ENCODE measurements at places on chromosomes 7 and 10.
A peak's percentile ranks its signal among the peaks of the same experiment; 100 is the strongest.

DNA sequence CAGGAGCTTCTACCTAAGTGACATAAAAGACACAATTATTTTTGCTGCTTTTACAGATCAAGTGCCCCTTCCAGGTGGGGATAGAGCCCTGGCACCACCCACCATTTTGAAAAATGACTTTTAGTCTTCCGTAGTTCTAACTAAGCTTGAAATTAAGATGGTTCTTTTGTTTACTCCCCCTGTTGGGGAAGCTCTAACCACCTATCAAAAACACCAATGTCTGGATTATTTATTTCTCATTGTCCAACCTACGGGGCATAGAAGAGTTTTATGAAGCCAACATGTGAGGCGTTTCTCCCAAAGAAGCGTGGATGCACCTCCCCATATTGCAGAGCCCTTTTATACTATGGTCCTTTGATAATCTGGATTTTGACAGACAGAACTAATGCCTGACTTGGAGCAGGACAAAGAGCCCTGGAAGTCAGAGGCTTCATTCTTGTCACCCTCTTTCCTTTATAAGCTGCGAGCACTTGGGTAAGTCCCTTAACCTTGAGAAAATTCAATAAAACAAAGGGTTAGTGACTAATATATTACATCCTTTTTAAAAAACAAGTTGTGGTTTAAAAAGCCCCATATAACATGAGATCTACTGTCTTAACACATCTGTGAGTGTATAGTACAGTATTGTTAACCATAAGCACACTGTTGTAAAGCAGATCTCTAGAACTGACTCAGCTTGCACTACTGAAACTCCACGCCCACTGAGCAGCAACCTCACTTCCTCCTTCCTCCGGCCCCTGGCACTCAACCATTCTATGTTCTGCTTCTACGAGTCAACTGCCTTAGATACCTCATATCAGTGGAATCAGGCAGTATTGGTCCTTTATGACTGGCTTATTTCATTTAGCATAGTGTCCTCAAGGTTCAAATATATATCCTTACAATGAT is 67.5 kb downstream of the ATXN7L1 start:
- DNase-seq, result peak; percentile 72

DNA sequence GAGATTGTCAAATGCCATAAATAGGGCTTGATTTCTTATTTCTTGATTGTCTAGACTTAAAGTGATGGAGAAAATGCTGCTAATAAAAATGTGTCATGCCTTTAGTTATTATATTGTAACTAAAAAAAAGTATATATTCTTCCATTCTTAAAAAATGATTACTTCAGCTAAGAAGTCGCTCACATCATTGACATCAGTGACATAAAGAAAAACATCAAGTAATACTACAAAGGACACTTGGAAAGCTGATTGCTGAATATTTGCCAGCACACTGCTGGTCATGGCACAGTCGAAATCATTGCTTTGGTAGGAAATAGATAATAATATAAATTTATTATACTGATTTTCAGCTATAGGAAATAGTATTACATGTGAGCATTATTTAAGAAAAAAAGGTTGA is 62.6 kb downstream of the LOXL4 start:
- DNase-seq, result no peak

- no peak for DNase-seq
Measured at GRCh38 chr10:8874972-8875371, 820.5 kb downstream of the GATA3 start.

- DNase-seq, result no peak
Measured at GRCh38 chr7:156834462-156834861, 58.5 kb downstream of the LMBR1 start.

GRCh38 chr10:21849607-21850006 is 153.9 kb downstream of the DNAJC1 start:
- no peak for DNase-seq

DNA sequence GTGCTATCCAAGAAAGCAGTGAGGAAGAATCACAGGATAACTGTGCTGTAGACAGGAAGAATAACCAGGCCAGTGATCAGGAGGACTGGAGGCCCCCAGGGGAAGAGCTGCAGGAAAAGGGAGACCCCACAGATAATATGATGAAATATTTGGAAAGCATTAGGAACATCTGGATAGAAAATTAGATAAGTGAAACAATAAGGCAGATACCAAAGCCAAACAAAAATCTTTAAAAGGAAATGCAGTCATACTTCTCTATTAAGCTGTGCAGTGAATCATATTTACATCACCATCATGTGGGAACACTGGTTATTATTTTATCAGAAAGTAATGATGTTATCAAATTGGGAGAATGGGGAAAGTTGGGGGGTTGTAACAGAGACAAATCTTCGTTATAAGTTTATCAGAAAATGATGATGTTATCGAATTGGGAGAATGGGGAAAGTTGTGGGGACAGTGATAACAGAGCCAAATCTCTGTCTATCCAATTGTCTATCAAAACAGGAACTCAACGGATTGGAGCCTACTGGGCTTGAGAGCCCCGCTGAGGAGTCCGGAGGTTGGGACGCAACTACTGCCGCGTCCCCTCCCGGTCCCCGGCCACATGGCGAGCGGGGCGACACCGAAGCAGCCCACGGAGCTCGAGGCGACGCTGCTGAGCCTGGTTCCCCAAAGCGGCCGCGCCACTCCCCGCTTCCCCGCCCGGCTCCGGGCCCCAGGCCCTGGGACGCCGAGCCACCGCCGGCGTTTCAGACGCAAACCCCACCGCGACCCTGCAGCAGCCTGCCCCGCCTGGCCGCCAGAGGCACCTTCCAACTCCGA is 14.0 kb upstream of the RALA start:
- DNase-seq, result no peak

DNA sequence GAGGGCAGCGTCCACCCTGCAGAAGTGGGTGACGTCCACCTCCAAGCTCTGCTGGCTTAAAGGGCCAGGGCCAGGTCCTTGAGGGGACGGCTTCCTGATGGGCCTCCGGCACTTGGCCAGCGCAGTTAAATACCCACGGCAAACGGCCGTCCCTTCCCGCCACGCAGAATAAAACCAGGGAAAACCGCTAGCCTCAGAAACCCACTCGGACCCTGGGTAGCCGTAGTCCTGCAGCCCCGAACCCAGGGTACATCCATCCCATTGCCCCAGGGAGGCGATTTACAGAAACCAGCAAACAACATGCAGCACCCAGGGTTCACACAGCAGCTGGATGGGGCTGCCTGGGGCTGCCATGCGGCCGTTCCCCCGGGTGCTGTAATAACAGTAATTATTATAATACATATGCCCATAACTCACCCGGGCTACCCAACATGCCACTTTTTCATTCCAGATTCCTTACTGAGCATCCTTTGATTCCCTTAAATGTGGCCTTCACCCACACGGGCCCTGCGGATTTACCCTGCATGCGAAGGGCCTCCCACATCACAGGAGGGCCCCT is 81.5 kb upstream of the PDGFA start:
- no peak for DNase-seq

DNA sequence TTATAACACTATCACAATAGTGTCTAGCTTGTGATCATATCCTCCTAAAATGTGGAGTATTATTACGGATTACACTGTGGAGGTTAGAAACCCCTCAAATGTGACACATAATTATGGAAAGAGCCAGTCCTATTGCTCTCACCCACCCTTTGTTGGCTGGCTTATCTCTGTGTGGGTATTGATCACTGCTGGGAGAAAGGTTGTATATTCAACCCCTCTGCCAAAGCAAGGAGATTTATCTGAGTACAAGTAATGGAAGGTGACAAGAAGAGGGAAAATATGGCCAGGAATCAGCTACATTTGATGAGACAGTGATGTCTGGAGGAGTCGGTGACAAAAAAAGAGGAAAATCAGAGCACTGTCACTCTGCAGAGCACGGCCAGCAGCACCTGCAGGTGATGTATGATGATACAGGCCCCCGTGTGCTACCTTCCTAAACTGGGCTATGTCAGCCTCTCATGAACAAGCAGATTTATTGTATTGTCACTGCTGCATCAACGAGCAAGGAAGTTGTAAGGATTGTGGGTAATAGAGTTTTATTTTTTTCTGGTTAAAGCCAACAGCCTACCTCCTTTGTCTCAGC is 235.3 kb downstream of the PHF14 start:
- DNase-seq, result no peak

DNA sequence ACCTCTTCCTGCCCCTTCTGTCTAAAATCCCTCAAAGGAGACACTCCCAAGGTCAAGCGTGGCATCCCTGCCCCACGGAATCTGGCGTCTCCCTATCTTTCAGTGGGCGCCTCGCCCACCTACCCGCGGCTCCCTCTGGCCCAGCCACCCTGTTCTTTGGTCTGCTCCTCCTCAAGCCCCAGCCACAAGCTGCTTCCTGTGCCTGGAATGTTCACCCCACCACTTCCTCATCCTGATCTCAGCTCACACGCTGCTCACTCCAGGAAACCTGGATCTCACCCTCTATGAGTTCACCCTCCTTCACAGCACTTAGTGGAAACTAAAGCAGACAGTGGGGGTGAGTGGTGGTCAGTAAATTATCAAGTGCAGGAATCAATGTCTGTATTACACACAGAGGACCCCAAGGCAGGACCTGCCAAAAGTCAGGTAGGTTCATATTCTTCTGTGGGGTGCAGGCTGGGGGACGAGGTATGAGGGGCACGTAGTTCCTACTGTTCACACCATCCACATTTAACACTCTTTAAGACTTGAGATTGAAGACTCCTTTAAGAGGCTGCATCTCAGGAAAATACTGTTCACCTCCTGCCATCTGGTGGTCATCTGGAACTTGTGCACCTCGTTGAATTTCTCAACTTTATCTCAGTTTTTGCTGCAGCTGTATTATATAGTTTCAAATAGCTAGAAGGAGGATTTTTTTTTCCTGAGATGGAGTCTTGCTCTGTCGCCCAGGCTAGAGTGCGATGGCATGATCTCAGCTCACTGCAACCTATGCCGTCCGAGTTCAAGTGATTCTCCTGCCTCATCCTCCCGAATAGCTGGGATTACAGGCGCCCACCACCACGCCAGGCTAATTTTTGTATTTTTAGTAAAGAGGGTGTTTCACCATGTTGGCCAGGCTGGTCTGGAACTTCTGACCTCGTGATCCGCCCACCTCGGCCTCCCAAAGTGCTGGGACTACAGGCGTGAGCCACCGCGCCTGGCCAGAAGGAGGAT is 166.6 kb downstream of the ARHGAP21 start:
- peak; percentile 12 for DNase-seq

- no peak for DNase-seq
Measured at GRCh38 chr7:191981-192649, at the start of gene FAM20C. Gene FAM20C (plus strand): TSS chr7:192571. CDS start chr7:193200, 629 bp downstream.

DNA sequence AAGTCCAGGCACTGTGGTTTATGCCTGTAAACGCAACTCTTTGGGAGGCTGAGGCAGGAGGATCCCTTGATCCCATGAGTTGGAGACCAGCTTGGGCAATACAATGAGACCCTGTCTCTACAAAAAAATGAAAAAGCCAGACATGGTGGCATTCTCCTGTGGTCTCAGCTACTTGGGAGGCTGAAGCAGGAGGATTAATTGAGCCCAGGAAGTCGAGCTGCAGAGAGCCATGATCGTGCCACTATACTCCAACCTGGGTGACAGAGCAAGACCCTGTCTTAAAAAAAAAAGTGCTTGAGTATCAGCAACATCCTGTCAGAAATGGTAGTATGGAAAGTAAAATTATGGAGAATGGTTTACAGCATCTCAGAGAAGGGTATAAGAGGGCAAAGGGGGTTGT is 11.6 kb downstream of the APBB1IP start:
- DNase-seq, result no peak

DNA sequence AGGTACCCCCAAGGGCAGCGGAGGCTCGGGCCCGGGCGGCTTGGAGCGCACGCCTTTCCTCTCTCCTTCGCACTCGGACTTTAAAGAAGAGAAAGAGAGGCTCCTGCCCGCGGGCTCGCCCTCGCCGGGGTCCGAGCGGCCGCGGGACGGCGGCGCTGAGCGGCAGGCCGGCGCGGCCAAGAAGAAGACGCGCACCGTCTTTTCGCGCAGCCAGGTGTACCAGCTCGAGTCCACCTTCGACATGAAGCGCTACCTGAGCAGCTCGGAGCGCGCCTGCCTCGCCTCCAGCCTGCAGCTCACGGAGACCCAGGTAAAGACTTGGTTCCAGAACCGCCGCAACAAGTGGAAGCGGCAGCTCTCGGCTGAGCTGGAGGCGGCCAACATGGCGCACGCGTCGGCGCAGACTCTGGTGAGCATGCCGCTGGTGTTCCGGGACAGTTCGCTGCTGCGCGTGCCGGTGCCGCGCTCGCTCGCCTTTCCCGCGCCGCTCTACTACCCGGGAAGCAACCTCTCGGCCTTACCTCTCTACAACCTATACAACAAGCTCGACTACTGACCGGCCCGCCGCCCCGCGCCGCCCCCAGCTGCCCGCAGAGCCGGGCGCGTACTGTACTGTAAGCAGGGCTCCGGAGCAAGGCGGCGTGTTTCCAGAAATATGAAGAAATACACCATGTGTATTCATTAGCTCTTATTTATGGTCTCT is 1.8 kb downstream of the HMX2 start:
- no peak for DNase-seq

- no peak for DNase-seq
Measured at GRCh38 chr7:87784424-87784823, 91.7 kb downstream of the SLC25A40 start.

DNA sequence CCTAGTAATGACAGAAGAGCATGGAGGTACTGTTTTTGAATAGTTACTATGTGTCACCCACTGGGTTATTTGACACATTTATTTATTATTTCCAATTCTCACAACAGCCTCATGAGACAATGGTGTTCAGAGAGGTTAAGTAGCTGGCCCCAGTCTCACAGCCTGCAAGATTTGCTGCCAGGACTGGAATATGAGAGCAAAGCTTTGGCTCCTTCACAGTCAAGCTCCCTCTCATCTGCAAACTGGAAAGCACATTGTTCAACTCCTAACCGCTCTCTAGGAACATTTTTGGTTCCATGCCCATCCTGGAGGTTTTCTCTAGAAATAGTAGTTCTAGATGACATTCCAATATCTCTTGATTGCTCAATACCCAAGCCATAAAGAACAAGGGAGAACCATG is 75.5 kb upstream of the CXCL12 start:
- DNase-seq, result no peak

GRCh38 chr10:30783939-30784501 is 154.5 kb upstream of the LYZL2 start:
- DNase-seq, result peak; percentile 65

DNA sequence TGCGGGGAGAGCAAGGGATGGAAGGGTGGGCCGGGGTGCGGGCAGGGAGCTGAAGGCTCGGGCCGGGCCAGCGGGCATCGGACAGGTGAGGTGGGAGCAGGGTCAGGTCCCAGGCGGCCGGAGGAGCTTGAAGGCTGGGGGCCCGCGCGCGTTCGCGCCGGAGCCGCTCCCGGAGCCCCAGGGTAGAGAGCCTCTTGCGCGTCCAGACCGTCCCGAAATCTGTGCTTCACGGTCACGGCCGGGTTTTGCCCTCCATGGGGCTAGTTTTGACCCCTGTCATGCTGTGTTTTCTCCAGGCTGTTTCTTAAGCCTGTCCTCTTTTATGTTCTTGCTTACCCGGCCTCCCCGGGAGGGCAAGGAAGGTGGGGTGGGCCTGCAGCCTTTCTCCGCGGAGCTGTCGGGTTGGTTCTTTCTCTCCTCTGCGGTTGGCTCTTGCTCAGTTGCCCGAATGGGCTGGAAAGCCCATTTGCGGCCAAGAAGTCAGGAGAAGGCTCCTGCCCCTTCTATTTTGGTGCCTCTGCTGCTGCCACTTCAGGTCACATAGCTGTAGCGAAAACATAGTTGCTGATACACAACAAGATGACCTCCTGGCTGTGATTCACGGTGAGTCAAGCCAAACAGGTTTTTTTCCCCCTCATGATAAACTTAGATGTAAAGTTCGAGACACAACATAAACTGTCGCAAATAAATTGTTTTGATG is 650 bp downstream of the UBE2D1 start:
- DNase-seq, result no peak

- no peak for DNase-seq
Measured at GRCh38 chr7:90312745-90313144, 8.4 kb downstream of the FAM237B start.

- no peak for DNase-seq
Measured at GRCh38 chr7:31764462-31764861, 77.4 kb downstream of the PPP1R17 start.

- peak; percentile 61 for DNase-seq
Measured at GRCh38 chr10:27742195-27743011, 3.2 kb downstream of the MKX start.

All from GM18507 (cell line).